Activated CD4-positive, alpha-beta T cell treated with anti-CD3 and anti-CD28 coated beads, Interleukin-2, amount 50 U/mL, for 1 hour (primary cell): ENCODE measurements at places on chromosomes 3 and 15.
A peak's percentile ranks its signal among the peaks of the same experiment; 100 is the strongest.

GRCh38 chr15:72271895-72272212 is 500 bp downstream of the PARP6 start:
- DNase-seq: peak; percentile 20

DNA sequence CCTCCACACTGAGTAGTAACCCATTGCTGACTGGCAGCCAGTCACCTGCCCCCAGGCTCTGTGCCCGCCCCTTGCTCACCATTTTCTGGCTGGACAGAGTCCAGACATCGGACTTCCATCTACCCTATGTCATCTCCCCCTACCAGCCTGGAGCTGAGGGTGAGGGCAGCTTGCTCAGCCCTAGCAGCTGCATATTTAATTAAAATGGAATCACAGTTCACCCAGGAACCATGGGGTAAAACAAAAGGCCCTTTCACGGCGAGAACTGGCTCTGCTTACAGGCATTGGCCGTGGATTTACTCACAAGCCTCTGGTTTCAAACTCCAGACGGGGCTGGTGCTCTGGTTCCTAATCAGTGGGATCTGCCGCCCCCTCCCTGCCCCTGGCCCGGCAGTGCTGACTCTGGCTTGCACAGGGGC is 94.9 kb upstream of the ATP2B2 start:
- no peak for DNase-seq

GRCh38 chr3:176776622-176777175 is 420.6 kb downstream of the TBL1XR1 start:
- no peak for DNase-seq

DNA sequence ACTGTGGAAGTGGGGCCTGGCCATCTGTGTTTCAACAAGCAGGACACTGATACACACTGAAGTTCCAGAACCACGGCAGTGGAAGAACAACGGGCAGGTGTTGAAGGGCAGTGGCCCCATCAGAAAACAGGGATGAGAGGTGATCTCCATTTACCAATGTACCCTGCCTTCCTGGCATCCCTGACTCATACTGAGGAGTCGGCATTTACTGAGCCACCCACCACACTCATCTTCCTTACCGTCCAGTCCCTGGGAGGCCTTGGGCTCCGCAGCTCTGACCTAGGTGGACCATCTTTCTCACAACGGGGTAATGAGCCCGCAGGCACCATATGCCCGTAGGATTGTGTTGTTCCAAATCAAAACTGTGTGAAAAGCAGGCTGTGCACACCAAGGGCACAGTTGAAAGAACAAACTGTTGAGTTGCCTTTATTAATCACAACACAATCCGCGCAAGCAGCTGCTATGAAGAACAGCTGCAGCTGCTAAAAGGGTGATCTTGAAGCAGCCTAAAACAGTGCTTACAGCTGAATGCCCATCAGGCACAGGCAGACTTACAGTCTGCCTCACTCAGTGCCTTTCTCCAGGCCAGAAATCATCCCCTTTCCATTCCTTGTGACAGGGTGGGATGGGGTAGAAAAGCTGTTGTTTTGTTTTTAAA is 12.9 kb downstream of the MB21D2 start:
- no peak for DNase-seq

DNA sequence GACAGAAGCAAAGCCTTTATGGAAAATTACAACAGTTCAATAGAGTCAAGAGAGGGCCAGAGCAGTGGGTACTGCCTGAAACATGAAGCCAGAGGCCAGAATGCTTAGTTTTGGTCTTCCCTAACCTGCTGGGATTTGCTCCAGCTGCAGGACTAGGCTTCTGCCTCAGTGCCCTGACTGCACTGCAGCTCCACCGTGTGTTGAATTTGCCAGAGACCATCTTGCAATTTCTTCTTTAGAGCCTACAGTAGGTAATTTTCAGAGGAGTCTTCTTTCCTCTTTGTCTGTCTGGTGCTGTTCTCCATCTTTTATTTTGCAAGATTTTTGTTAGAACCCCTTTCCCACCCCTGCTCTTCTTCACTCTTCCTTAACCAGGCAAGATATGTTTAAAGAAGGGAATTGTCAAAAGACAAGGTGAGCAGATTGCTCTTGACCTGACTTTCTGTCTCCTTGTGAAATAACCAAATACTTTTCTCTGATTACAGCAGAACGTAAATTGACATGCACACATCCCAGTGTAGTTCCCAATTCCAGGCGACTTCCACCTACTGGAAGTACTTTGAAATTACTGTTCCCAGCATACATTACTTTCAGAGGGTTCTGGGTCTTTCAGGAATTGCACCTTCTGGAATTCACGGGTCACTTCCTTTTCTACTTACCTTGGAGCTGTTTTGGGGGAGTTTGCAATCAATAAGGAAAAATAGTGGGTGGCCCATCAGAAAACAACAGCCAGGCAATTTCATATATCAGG is 161.2 kb downstream of the MINAR1 start:
- DNase-seq: no peak

DNA sequence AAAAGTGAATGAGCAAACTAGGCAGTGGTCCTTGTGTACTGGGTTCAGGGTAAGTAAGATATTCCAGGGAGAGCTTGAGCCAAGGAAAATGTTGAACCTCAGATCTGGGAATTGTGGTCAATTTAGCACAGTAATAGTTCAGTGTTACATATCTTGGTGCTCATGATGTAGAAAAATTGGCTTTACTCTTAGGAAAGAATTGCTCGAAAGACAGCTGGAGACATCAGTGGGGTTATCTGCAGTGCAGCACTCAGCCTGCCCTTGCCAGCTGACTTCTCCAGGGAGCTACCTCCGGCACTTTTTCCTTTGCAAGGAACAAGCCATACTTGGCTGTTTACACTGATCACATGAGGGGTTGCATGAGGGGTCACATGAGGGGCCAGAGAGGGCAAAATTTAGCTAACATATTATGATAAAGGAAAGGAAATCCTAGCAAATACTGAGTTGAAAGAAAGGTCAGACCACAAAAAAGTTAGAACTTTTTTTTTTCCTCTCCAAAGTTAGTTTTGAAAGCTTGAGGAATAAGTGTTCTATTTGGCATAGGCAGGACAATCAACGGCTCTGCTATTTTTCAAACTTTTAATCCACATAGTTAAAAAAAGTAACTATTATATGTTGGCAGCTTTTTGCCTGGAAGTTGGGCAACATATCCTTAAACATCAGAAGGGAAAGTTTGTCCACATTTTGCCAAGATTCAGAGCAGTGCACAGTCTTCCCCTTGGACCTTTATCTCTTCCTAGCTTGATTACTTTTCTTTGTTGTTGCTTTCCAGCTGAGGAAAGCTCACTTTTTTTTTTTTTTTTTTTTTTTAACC is 92.4 kb downstream of the COL6A6 start:
- no peak for DNase-seq
